ENCODE measurements at places on chromosomes 1 and 21. TPM values are rescaled to one million over a fixed set of nuclear protein-coding genes. Genes with fewer than 3 reads are reported as not detected.
A peak's percentile ranks its signal among the peaks of the same experiment; 100 is the strongest.

DNA sequence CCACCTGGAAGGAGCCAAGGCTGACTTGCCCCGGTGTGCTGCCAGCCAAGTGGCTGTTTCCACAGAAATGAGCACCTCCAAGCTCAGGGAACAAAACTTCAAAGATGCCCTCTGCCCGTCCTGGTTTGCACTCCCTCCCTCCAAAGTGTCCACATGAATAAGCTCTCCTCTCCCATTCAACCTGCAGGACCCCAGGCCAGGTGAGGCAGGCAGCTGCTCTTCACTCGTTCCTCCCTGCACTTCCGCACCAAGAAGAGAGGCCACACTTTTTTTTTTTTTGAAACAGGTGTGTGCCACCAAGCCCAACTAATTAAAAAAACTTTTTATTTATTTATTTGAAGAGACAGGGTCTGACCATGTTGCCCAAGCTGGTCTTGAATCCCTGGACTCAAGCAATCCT, 18.5 kb upstream of the CLIC4 start:
- peak overlapping the region; percentile 61 for H3K27ac ChIP-seq
- H3K36me3 ChIP-seq: no peaks in the 10 kb centered on the region
- H3K27me3 ChIP-seq: no peaks in the 10 kb centered on the region
- H3K4me3 ChIP-seq: no peak overlapping the region
- DNase-seq: no peak

DNA sequence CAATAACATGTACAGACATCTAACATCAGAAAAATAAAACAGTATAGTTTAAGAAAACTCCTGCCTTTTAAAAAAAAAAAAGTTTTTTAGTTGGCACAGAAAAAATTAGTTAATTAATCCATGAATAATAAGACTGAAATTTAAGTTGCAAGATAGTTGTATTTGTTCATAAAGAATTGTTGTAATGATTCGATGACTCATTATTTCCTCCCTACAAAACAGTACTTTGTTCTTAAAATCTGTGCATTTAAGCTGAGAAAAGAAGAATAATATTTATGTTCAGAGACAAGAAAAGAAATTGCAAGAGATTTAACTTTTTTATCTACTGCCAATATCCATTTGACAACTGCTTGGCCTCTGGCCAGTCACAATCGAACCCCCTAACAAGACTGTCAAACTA, 894.7 kb downstream of the ADGRL2 start:
- H3K4me3 ChIP-seq: no peak overlapping the region
- H3K4me1 ChIP-seq: no peaks in the 10 kb centered on the region
- no peak overlapping the region for H3K27ac ChIP-seq
- H3K27me3 ChIP-seq: no peaks in the 10 kb centered on the region
- H3K36me3 ChIP-seq: no peaks in the 10 kb centered on the region

GRCh38 chr1:1240822-1241587, 5.5 kb downstream of the C1QTNF12 start:
- no peak for DNase-seq
- H3K27me3 ChIP-seq: peaks cover 13% of the 10 kb centered on the region
- H3K4me3 ChIP-seq: no peak overlapping the region

- no peaks in the 10 kb centered on the region for H3K36me3 ChIP-seq
- peaks cover 45% of the 10 kb centered on the region for H3K4me1 ChIP-seq
- no peaks in the 10 kb centered on the region for H3K27me3 ChIP-seq
- no peak overlapping the region for H3K27ac ChIP-seq
These were observed 20.6 kb downstream of the ABL2 start for GRCh38 chr1:179208681-179209477.

DNA sequence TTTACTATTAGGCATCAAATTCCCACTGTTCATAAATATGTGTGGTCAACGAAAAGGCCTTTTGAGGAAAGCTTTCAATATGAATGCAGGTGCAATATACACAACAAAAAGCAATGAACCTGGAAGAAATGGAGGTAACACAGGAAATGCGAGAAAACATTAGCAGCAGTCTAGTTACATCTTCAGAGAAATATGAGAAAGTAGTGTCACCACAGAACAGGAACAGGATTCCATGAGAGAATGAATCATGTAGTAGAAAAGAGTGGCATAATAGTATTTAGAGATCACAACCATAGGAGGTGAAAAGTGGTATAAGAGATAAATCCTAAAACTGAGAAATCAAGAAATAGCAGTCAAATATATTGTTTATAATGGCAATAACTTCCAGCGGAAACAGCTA, 103.7 kb downstream of the AK5 start:
- H3K4me1 ChIP-seq: no peaks in the 10 kb centered on the region
- DNase-seq: no peak
- no peaks in the 10 kb centered on the region for H3K36me3 ChIP-seq
- H3K27me3 ChIP-seq: no peaks in the 10 kb centered on the region

ZNF648 gene
- not detected for total RNA-seq

Measured in heart right ventricle (tissue), 16 donors.